ENCODE measurements at places on chromosomes 12 and 14. TPM values are rescaled to one million over a fixed set of nuclear protein-coding genes. Genes with fewer than 3 reads are reported as not detected.

IRAK4 gene
- 21.1 TPM for total RNA-seq

SMIM41 gene
- total RNA-seq: not detected

LHX5 gene
- not detected for total RNA-seq

HEBP1 gene
- 5.9 TPM for total RNA-seq

HSPB8 gene
- total RNA-seq: 237 TPM

SLC39A5 gene
- not detected for total RNA-seq

SCFD1 gene
- 67.3 TPM for total RNA-seq

MSRB3 gene
- 47.3 TPM for total RNA-seq

SLC8A3 gene
- total RNA-seq: 25.2 TPM

MYL2 gene
- total RNA-seq: 24.6 TPM

RD3L gene
- total RNA-seq: not detected

KRT73 gene
- not detected for total RNA-seq

GYS2 gene
- total RNA-seq: not detected

MAP1LC3B2 gene
- 0.48 TPM for total RNA-seq

SLC6A15 gene
- 3.7 TPM for total RNA-seq

OTX2 gene
- not detected for total RNA-seq

LRRC43 gene
- not detected for total RNA-seq

INSM2 gene
- not detected for total RNA-seq

SYCP3 gene
- total RNA-seq: 0.21 TPM

FAM177A1 gene
- total RNA-seq: 78.6 TPM

KCNK13 gene
- not detected for total RNA-seq

SYNDIG1L gene
- total RNA-seq: not detected
